Retinal pigment epithelial cell (primary cell): ENCODE measurements at places on chromosomes 2 and 18.
A peak's percentile ranks its signal among the peaks of the same experiment; 100 is the strongest.

DNA sequence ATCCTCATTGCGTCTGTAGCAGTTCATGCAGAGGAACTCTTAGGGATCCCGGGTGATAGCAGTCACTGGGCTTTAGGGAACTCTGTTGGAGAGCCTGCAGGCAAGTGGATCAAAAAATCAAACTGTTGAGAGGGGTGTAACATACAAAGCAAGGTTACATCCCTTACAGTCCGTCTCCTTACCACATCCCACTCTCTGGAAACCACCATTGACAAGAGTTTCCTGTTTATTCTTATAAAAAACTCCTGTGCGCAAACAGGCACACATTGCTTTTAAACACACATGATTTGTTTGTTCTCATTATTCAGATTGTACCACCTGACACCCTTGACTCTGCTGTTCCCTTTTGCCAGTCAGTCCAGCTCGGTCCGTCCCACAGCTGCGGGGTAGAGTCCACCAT, 137.7 kb downstream of the LTBP1 start:
- no peak for DNase-seq

- DNase-seq = peak; percentile 54
Measured at GRCh38 chr2:159615367-159616285, 722 bp downstream of the BAZ2B start.

GRCh38 chr2:1907849-1908533, 163.7 kb upstream of the PXDN start:
- no peak for DNase-seq

DNA sequence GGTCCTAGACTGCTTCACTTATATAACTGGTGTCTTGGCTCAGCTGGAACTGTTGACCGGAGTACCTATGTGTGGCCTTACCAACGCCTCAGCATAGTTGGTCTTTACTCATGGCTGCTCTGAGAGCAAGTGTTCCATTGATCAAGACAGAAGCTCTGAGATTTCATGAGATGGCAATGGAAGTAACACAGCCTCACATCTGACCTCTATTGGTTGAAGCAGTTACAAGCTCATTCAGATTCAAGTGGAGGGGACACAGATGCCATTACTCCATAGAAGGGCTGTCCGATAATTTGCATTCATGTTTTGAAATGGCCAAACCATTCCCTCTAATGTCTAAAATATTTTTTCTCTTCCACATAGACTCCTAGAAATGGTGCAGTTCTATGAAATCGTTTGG, 46.4 kb upstream of the STK39 start:
- DNase-seq = no peak

DNA sequence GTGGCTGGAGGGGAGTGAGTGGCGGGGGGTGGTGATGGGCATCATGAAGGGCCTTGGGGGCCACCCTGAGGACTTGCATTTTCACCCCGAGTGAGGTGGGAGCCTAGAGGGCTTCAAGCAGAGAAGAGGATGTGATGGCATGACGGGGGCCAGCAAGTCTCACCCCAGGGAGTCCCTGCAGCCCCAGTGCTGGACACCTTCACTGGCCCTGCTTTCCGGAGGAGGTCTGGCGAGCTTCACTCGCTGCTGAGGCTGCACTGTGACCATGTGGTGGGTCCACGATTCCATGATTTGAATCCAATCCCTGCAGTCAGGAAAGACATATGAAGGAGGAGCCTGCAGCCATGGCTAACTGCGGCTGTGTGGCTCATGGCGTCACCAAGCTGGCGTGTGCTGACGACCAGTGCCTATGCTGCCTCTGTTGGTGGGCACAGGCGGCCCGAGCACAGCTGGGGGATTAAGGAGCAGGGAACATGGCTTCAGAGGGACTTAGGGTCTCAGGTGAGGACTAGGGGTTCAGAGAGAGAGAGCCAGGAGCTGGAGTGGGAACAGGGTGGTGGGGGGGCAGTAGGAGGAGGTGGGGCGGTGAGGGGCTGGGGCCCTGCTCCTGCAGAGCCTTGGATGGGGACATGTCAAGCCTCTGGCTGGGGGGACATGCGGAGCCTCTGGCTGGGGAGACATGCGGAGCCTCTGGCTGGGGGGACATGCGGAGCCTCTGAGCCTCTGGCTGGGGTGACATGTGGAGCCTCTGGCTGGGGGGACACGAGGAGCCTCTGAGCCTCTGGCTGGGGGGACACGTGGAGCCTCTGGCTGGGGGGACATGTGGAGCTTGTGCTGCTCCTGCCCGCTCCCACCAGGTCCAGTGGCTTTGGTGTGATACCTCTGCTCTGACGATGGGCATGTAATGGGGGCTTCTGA, 3.6 kb downstream of the ZAP70 start:
- no peak for DNase-seq

DNA sequence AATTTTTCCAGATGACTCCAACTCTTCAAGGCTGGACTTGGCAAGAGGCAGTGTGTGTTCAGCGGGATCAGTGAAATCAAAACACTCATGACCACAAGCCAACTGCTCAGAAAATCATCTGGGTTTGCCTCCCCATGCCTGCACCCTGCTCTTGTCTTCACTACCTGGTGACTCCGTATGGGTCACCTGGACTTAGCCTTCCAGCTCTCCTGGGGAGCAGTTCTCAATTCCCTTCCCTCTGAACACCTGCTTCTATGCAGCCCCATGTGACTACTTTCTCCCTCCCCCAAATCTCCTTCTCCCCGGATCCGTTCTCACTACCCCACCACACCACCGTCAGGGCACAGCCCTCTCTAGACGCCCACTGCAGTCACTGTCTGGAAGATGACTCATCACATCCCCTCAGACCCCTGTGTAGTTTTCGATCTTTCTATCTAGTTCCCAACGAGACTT, 130.2 kb upstream of the ID2 start:
- DNase-seq = no peak

- DNase-seq = no peak
Measured at GRCh38 chr18:2396162-2396505, 175.2 kb downstream of the METTL4 start.

DNA sequence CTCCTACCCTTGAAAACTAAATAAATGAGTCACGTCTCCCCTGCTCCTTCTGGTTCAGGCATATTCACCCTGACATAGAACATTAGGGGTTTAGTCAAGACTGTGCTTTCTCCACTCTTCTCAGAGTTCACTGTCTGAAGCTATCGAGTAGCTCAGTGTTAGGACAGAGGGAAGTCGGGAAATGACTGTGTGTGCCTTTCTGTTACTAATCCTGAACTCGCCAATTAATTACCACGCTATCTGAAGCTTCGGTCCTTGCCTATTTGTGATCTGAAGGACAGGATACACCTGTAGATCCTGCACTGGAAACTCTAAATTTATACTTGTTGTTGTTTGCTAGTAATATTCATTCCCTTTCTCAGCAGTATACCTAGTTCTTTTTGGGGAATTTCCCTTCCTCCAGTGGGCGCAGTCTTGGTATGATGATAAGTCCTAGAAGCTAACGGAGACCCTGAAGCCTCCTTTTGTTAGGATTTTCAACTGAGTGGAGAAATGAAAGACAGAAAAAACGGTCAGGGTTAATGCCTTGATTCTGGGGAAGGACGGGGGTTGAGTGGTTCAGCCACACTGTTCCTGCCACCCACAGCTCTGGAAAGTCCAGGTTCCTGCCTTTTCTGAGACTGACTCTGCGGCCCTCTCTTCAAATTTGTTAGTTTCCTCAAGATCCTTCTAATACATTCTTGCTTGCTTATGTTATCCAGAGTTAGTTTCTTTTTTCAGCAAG, 218.0 kb downstream of the DLGAP1 start:
- no peak for DNase-seq

DNA sequence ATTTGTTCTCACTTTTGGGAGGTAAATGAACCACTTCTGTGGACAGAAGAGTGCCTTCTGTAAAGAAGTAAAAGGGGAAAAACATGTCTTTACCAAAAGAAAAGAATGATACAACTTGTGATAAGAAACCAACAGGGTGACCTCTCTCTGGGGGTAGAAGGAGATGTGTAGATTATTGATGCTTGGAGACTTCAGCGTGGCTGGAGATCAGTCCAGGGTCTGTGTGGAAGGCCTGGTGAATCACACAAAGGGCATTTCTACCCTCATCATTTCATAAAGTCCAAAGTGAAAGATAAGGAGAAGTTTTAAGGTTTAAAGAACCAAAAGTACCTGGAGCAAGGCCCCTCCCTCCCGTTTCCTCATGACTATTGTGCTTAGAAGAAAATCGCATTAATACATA, 142.5 kb downstream of the NCK2 start:
- DNase-seq = no peak

GRCh38 chr18:44851856-44852621, 171.4 kb downstream of the SETBP1 start:
- no peak for DNase-seq

GRCh38 chr2:17156086-17156485, 362.2 kb downstream of the RAD51AP2 start:
- no peak for DNase-seq

GRCh38 chr18:79549638-79550000, 130.0 kb upstream of the CTDP1 start:
- DNase-seq = no peak

- no peak for DNase-seq
Measured at GRCh38 chr2:151403914-151404313, 5.8 kb upstream of the RIF1 start.

- no peak for DNase-seq
Measured at GRCh38 chr2:68341062-68341329, 21.2 kb upstream of the CNRIP1 start.

DNA sequence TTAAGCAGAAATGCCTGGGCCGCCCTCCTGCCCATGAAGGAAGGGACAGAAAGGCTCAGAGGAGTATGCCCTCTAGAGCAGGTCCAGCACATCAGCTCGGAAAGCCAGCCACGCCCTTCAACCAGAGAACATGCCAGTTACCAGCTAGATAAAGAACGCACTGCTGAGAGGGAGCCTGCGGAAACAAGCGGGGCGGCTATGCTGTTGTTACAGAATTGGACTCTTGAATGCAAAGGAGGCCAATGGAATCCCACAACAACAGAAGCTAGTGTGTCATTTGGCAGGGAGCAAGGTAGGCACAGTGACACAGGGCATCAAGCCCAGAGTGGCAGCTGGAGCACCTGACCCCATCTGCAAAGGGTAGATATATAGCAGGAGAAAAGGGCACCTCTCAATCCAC, 242.9 kb upstream of the ID2 start:
- no peak for DNase-seq
